ENCODE measurements at places on chromosomes 2 and 18.

DNA sequence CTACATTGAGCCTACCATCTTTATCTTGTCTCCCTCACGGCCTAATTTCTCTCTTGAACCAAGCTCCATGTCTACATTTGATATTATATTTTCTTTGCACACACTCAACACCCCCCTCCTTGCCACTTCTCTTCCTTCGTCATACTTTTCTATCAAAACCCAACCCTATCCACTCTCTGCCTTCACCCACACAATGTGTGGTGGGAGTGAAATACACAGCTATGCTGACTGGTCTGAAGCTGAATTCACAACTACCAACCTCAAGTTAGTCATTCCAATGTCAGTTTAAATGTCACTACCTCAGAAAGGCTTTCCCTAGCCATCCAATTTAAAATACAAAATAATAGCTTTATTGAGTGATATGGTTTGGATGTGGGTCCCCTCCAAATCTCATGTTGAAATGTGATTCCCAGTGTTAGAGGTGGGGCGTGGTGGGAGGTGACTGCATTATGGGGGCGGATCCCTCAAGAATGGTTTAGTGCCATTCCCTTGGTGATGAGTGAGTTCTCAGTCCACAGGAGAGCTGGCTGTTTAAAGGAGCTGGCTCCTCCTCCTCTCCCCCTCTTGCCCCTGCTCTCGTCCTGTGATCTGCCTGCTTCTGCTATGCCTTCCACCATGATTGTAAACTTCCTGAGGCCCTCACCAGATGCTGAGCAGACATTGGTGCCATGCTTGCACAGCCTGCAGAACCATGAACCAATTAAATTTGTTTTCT is 112.1 kb downstream of the DTNB start:
- DNase-seq, result no peak

GRCh38 chr18:32019251-32019948 is 775 bp downstream of the RNF125 start:
- DNase-seq, result peak; percentile 24

GRCh38 chr2:23460228-23460627 is 75.2 kb downstream of the KLHL29 start:
- no peak for DNase-seq

GRCh38 chr18:37441821-37442220 is 123.8 kb downstream of the CELF4 start:
- DNase-seq, result no peak

GRCh38 chr18:22490429-22490846 is 72.7 kb upstream of the CTAGE1 start:
- no peak for DNase-seq

GRCh38 chr2:161146996-161147395 is 13.2 kb upstream of the TANK start:
- no peak for DNase-seq

- DNase-seq, result no peak
These were observed 19.1 kb downstream of the LIMS1 start for GRCh38 chr2:108553209-108553919.

GRCh38 chr2:128594651-128594910 is 275.9 kb upstream of the HS6ST1 start:
- DNase-seq, result no peak

- DNase-seq, result no peak
These were observed 28.4 kb downstream of the TMEM17 start for GRCh38 chr2:62477573-62477972.

GRCh38 chr2:169137924-169138323 is 68.6 kb downstream of the DHRS9 start:
- DNase-seq, result no peak

DNA sequence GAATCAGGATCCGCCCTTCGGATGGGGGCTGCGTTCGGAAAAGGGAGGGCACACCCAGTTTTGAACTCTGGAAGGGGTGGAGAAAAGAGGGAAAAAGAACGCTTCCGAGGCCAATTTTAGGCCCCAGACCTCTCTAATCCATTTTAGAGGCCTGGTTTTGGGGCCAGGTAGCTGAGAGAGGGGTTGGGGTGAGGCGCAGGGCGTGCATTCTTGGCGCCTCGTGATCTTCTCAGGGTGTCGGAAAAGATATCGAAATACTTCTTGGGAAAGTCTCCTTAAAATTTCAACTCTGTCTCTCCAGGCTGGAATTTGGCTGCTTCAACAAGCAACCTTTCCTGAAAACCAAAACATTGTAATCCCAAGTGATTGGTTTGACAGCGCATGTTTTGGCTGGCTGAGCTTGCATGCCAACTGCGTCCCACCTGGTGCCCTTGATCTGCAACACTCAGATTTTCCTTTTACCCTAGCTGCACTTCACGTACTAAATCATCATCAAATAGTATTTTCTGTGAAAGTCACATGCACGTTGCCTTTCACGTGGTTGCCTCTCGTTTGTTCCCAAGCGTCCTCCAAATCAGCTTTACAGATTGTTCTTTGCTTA is 864 bp upstream of the XPO1 start:
- DNase-seq, result peak; percentile 28
